Tibial nerve (tissue), 4 donors: ENCODE measurements at places on chromosomes 16 and 17.

GRCh38 chr17:14301279-14302090 lies 604 bp downstream of the HS3ST3B1 start:
- DNase-seq: no peak

DNA sequence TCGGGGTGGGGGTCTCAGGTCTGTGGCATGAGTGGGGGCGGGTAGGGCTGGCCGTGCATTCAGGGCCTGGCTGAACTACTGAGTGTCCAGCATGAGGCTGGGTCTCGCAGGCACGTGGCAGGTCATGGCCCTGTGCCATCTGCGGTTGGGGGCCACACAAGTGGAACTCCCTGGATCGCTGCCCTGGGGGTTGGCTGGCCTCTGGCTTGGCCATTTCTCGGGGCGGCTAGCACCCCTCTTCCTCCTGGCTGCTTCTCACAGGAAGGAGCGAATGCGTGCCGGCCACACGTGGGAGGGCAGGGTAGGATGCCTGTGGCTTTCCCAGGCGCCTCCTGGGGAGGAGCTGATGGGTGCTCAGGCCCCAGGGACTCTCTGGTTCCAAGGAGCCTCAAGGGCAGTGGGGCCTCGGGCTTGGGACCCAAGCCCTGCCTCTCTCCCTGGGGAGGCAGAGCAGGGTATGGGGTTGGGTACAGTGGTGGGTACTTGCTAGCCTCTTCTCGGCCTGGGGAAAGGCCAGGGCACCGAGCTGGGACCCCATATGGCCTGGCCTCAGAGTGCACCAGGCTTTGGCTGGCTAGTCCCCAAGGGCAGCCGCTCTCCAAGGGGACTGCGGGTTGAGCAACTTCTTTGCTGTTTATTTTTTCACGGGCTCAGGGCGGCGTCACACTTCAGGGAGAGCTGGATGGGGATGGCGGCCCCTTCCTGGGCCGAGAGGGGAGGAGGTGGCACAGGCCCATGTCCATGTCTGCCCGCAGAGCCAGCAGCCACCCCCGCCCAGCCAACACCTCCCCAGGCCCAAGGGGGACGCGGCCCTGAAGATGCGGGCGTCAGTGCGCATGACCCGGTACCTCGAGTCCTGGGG lies 37.5 kb downstream of the ADCY7 start:
- DNase-seq: no peak

DNA sequence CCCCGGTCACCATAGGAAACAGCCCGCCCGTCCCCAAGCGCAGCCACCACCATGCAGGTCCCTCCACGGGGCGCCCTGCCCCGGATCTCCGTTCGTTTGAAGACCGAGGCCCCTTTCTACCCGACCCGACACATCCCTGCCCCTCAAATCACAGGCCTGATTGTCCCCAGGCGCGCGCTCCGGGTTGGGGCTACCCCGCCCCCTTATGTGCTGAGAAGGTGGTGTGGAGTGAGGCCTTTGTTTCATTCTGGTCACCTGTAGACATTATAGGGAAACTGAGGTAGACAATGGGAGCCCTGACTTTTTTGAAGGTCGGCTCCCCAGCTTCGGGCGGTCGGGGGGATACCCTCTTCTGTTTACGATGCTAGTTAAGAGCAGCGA lies 763 bp upstream of the ACTG1 start:
- DNase-seq: peak; percentile 66

- DNase-seq: no peak
Measured at GRCh38 chr17:82929011-82929622, 89.3 kb upstream of the ZNF750 start.

GRCh38 chr16:86129541-86129940 lies 230.6 kb downstream of the IRF8 start:
- no peak for DNase-seq
